Aorta (tissue), 5 donors: ENCODE measurements at places on chromosomes 11 and 22. TPM values are rescaled to one million over a fixed set of nuclear protein-coding genes. Genes with fewer than 3 reads are reported as not detected.

Gene TRIM22
- total RNA-seq: 71.4 TPM

Gene MRGPRX4
- not detected for total RNA-seq

Gene CNTN5
- 0.96 TPM for total RNA-seq

Gene MAPK11
- total RNA-seq: 10.7 TPM

Gene CCDC116
- 1.0 TPM for total RNA-seq

Gene ANO1
- total RNA-seq: 136 TPM

Gene MUC5B
- total RNA-seq: not detected

Gene GGT5
- 50.8 TPM for total RNA-seq
